Stimulated activated CD8-positive, alpha-beta memory T cell treated with anti-CD3 and anti-CD28 coated beads, Interleukin-15, amount 100 ng/mL, for 4 hours (primary cell): ENCODE measurements at places on chromosomes 3 and 15.

DNA sequence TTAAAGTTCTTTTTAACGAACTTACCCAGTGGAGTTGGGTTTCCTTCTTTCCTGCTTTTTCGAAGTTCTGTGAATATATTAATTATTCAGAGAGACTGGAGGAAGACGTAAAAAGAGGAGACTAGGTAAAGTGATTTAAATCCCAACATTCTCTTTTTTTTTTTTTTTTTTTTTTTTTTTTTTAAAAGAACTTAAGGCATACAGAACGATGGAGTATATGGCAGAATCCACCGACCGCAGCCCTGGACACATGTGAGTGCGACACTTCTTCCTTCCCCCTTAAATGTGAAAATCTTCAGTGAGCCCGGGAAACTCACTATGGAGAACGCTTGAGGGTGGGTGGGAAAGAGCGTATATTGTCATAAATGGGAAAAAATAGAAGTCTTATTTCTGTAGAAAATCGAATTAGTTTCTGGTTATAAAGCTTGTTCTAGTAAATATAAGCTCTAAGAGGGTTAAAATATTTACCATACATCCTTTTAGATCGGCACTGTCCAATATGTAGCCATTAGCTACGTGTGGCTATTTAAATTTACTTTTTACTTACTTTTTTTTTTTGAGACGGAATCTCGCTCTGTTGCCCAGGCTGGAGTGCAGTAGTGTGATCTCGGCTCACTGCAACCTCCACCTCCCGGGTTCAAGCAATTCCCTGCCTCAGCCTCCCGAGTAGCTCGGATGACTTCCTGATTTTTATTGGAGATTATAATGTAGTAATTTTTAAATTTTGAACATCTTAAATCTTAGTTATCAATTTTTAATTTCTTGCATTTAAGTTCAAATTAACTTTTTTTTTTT, 892 bp downstream of the NMD3 start:
- no peak for DNase-seq

GRCh38 chr3:177427540-177427939, 230.3 kb upstream of the TBL1XR1 start:
- no peak for DNase-seq

GRCh38 chr15:40340740-40341400, at the start of gene CCDC9B:
Gene CCDC9B (minus strand): TSS chr15:40340939. CDS start chr15:40340819, 120 bp downstream.
- DNase-seq = no peak

GRCh38 chr3:40550167-40550566, 25.4 kb downstream of the ZNF621 start:
- DNase-seq = no peak

GRCh38 chr15:35430301-35430700, 115.7 kb downstream of the DPH6 start:
- no peak for DNase-seq
